Forelimb muscle (tissue), 1 donor: ENCODE measurements at places on chromosomes 4 and X. TPM values are rescaled to one million over a fixed set of nuclear protein-coding genes. Genes with fewer than 3 reads are reported as not detected.

Gene PPP2R2C
- 0.13 TPM for polyA plus RNA-seq

Gene ATOH1
- polyA plus RNA-seq, result not detected

- DNase-seq, result no peak
Measured at GRCh38 chrX:140480765-140481164, 24.1 kb downstream of the SOX3 start.

DNA sequence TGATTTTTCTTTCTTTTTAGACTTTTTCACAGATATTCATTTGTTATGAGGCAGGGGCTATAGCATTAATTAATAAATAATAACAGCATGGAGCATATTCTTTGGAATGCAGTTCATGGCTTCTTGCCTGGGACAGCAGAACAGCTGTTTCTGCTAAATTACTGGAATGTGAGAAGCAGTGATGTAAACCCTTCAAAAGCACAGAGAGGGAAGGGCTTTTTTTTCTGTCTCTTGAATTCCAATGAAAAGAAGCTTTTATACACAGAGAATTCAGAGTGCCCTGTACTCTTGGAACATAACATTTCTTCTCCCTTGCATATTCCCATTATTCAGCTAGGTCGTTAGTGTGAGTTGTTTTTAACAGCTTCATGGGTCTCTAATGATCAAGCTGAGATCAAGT, 28.5 kb upstream of the ANK2 start:
- peak; percentile 17 for DNase-seq

DNA sequence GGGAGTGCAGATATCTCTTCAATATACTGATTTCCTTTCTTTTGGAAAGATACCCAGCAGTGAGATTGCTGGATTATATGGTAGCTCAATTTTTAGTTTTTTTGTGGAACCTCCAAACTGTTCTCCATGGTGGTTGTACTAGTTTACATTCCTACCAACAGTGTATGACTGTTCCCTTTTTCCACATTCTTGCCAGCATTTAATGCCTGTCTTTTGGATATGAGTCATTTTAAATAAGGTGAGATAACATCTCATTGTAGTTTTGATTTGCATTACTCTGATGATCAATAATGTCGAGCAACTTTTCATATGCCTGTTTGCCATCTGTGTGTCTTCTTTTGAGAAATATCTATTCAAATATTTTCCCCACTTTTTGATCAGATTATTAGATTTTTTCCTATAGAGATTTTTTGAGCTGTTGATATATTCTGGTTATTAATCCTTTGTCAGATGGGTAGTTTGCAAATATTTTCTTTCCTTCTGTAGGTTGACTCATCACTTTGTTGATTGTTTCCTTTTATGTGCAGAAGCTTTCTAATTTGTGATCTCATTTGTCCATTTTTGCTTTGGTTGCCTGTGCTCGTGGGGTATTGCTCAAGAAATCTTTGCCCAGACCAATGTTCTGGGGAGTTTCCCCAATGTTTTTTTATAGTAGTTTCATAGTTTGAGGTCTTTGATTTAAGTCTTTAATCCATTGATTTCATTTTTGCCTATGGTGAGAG, 552.7 kb downstream of the ZNF674 start:
- DNase-seq, result no peak

GRCh38 chrX:97021680-97022079, 138.0 kb downstream of the RPA4 start:
- DNase-seq, result no peak

DNA sequence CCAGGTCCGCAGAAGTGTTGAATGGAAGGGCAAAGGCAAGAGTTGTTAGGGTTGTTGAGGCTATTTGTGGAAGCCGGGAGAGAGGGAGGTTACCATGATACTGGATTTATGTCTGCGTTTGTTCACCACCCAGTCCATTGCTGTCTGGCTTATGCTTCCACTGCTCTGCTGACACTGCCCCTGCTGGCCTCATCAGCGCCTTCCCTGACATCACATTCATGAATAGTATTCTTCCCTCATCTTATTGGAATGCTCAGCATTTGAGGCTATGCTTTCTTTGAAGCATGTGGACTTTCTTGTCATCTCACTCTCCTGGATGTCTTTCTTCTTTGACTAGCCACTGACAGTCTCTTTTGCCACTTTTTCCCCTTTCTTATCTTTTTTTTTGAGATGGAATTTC, 10.3 kb downstream of the GNL3L start:
- DNase-seq, result no peak

- DNase-seq, result no peak
Measured at GRCh38 chr4:2732526-2732925, 23.6 kb downstream of the TNIP2 start.

- no peak for DNase-seq
Measured at GRCh38 chrX:48703642-48704481, 7.3 kb downstream of the SUV39H1 start.

Gene C4orf50
- polyA plus RNA-seq, result 0.01 TPM

Gene IQSEC2
- polyA plus RNA-seq, result 19.9 TPM

Gene SPANXD
- not detected for polyA plus RNA-seq

Gene H2BW2
- polyA plus RNA-seq, result 0.40 TPM

GRCh38 chr4:78171482-78171881, 114.4 kb downstream of the FRAS1 start:
- DNase-seq, result no peak

DNA sequence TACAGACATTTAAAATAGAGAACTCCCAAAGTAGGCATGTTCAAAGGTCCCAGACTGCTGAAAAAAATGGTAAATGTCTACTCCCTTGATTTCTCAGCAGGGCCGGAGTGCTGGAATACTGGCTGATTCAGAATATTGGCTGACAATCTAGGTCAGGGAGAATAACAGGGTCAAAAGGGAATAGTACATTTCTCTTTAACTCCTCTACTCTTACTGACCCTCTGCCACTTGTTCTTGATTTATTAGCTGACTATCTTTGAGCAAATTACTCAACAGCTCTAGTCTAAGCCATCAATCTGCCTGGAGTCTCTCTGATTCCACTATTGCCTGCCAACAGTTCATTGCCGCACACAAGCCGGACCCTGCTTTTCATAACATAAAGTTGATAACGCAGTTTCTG, 19.7 kb upstream of the NWD2 start:
- DNase-seq, result no peak

DNA sequence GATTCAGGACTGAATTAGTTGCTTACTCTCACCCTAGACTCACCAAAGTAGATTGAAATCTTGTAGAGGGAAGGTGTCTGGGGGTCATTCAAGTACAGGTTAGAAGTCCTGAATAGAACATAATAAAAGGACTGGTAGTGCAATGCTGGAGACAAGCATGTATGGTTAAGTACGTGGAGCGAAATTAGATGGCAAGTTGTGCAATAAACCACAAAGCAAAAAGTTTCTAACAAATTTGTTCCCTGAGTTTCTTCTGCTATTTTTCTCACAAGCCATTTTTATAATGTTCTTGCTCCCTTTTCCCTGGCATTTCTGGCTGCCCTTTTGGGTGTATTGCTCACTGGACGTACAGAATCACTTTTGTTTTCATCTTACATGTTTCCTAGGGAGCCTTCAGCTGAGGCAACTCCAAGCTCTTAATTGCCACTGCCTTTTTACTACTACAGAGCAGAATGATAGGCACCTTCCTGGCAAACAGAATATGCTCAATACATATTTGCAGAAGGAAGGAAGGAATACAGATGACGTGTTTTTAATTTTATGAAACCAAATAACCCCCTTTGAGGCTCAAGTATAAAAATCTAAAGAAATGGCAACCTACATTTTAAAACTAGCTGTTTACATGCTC, 23.4 kb downstream of the LANCL3 start:
- no peak for DNase-seq

DNA sequence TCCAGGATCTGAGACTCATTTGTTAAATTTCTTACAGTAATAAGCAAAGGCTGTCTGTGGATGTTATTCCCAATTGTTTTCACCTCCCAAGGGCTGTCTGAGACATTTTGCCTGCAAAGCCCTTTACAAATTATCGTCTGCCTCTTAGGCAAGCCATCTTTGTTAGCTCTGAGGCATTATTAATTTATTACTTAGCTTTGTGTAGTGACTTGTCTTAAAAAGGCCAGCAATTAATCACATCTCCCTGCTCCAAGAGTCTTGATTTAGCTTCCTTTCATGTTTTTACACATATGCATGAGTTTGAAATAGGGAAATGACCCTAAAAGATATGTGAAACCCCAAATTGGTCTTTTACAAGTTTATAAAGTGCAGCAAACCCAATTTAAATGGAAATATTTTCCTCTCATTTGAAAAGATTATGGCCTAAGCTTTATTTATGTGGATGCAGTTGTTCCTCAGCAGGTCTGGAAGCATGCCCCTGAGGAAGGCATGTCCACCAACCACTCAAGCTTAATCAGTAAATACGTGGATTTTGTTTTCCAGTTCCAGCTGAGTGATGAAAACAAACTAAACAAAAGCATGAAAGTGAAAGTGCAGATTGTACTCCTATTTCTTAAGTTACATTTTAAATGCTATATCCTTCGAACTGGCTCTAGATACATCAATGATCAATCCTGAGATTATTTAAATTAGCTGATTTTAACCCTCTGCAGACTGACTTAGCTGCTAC, 173.6 kb upstream of the LNX1 start:
- no peak for DNase-seq

DNA sequence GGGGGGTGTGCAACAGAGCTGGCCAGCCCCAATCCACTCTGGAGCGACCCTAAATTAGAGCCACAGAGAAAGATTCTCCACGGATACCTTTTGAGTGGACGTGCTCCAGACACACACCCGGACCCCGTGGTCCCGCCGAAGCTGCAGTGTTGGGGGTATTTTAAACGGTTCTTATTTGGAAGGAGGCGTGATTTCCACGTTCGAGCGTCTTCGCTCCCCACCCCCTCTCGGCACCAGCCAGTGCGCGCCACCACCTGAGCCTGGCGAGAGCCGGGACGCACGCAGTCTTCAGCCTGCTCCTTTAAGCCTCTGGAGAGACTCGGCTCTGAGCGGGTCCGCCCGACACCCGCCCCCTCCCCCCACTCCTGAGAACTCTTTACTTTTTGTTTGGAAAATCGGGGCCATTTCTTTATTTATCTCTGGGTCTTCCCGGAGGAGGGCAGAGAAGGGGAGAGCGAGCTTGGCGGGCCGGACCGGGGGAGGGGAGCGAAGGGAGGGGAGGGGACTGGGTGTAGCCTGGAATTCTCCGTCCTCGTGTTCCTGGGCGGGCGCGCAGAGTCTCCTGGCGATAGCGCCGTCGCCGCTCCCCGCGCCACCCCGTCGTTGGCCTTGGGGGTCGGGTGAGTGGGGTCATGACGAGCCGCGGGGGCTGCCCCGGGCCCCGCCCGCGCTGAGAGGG, 668 bp upstream of the PTCHD1 start:
- no peak for DNase-seq

Gene RPL34
- polyA plus RNA-seq, result 1,928 TPM

DNA sequence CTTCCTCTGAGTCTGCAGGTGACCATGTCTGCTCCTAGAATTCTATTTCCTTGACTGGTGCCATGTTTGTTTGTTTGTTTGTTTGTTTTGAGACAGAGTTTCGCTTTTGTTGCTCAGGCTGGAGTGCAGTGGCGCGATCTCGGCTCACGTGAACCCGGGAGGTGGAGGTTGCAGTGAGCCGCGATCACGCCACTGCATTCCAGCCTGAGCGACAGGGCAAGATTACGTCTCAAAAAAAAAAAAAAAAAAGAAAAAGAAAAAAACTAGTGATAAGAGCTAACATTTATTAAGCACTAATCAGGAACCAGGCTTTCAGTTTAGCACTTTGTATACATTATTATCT, 7.2 kb downstream of the SAT1 start:
- DNase-seq, result no peak

- no peak for DNase-seq
Measured at GRCh38 chrX:9610771-9611392, 146.0 kb downstream of the TBL1X start.

DNA sequence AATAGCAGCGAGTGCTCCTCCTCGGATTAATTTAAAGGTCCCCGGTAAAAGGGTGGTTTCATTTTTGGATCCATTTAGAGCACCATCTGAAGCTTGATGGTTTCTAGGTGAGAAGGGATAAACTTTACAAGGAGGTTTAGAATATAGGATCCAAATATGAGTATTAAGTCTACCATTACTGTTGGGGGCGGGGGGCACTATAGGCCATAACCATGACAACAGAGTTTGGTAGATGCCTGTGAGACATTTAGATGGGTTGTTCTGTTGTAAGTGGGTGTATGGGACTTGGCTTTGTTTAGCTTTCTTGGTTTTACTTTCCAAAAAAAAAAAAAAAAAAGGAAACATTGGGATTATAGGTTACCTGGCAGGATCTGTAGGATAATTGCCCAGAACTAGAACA, 92.7 kb downstream of the TENT5D start:
- no peak for DNase-seq

Gene PHOX2B
- polyA plus RNA-seq, result not detected

DNA sequence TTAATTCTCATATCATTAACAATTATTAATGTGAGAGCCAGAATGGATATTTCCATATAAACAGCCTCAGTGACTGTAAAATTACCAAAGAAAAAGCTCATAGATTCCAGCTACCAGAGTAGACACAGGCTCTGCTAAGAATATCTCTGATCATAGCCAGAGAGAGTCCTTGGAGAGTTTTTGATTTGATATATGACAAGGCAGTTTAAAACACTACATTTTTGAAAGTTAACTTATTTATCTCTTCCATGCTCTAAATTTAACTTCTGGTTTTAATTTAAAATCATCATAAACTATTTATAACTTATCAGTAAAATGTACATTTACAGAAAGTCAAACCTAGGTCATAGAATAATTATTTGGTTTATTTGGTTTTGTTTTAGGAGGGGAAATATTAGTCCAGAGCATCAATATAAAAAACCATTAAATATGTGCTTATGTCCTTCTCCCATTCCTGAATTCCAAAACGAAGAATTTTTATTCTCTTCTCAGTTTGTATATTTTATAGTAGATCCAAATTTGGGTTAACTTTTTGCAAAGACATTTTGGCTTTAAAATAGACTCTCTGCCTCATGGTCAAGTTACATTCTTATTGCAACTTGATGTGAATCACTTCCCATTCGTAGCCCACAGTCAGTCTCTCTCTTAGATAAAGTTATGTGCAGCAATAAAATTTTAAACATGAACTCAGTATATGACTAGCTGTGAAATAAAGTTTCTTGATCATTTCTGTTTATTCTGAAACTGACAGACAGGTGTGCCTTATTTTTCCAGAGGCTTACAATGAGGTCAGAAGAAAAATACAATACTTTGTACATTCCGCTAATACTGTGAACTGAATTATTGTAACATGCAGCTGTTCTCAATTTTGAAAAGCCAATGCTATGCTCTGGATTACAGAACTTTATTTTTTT, 267.1 kb downstream of the PAPSS1 start:
- DNase-seq, result no peak

GRCh38 chr4:72467633-72468032, 101.4 kb downstream of the ADAMTS3 start:
- no peak for DNase-seq

GRCh38 chrX:131365766-131366165, 76.7 kb upstream of the IGSF1 start:
- no peak for DNase-seq

DNA sequence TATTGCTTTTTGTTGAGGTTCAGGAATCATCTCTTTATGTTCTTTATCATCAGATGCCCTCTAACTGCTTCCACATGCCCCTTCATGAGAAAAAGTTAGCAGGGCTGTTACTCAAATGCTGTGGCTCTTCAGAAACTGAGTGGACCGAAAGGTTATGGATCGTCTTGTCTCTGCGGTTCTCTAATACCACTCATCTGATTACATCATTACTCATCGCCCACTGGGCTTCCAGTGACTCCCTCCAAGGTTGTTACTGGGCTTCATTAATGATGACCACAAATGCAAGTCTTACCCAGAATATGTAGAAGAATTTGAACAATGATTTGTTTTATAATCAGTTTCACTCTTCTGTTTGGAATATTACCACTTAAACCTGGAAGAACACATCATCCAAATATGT, 67.7 kb downstream of the RWDD4 start:
- no peak for DNase-seq

Gene WNK3
- 2.1 TPM for polyA plus RNA-seq

- no peak for DNase-seq
Measured at GRCh38 chrX:39196192-39197102, 395.2 kb downstream of the MID1IP1 start.
